ENCODE measurements at places on chromosomes 5 and 9. TPM values are rescaled to one million over a fixed set of nuclear protein-coding genes. Genes with fewer than 3 reads are reported as not detected.

DNA sequence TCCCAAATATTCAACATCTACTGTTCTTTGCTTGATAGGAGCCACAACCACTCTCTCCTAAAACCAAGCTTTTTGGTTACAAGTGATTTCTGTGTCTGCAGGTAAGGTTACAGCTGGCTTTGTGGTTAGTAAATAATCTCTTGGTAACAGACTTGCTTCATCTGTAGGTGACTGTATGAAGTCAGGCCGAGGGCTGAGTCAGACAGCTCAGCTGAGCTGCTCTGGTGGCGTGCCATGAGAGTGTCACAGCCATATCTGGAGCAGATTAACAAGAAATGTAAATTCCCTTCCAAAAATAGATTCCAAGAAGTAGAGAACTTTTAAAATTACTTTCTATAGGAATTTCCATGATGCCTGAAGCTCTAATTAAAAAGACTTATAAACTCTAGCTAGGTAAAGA is 23.7 kb upstream of the TAS2R1 start:
- no peak for DNase-seq
- no peak overlapping the region for H3K4me3 ChIP-seq
- no peaks in the 10 kb centered on the region for H3K36me3 ChIP-seq
- no peaks in the 10 kb centered on the region for H3K4me1 ChIP-seq

GRCh38 chr9:124793015-124793541 is 16.1 kb downstream of the OLFML2A start:
- no peak for DNase-seq
- H3K4me3 ChIP-seq = no peak overlapping the region

GRCh38 chr5:98016771-98017170 is 756.7 kb upstream of the RGMB start:
- no peaks in the 10 kb centered on the region for H3K36me3 ChIP-seq
- H3K27me3 ChIP-seq = no peaks in the 10 kb centered on the region
- no peak overlapping the region for H3K4me3 ChIP-seq
- H3K4me1 ChIP-seq = no peaks in the 10 kb centered on the region
- H3K27ac ChIP-seq = no peak overlapping the region

DNA sequence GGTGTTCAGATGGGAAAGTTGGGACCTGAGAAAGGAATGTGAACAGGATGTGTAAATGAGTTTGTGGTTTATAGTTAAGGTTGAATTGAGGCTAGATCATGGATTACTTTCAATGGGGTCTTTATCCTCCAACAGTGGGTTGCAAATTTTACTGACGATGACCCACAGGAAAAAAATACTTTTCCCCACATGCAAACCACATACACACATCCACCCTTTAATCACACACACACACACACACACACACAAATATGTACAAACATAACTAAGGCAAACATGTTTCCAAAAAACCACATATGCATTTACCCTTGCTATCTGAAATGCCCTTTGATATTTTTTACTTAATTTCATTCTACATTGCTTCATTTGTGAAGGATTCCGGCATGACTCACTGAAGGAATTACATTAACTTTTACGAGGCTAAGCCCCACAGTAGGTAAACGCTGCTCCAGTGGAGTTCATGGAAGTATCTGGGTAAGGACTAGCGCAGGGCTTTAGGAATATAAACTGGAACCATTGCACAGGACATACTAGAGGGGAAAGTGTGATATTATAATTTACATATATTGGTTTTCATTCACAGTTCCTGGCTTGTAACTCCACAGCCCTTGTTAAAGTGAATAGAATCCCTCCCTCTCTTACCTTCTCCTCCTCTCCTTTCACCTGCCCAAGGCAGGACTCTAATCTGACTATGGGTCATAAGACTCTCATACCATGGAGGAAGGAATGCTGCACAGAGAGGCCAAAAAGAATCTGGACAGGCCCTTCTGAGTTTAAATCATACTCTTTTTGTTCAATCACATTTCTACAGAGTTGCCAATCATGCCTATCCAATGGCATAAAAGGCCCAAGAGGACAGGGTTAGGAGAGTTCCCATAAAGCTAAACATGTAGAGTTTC is 8.5 kb upstream of the SPEF2 start:
- no peak overlapping the region for H3K4me3 ChIP-seq
- H3K4me1 ChIP-seq = no peaks in the 10 kb centered on the region
- DNase-seq = no peak
- no peak overlapping the region for H3K27ac ChIP-seq

DNA sequence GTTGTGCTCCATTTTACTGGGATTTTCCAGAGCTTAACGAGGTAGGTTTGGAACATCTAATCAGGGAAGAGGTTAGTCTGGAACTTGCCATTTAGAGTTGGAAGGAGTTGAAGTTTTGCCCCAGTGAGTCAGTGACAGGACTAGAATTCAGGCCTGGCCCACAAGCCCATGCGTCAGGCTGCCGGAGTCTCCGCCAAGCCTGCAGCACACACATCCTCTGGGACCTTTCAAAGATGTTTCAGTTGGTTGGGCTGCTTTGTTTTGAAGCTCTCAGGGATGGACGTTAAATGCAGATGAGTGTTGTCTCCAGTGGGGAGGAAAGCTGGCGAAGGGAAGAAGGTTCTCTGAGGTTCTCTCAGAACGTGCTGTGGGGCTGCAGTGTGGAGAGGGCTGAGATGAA is 147.0 kb downstream of the PSAT1 start:
- no peak overlapping the region for H3K27ac ChIP-seq
- H3K4me3 ChIP-seq = no peak overlapping the region
- peaks cover 6% of the 10 kb centered on the region for H3K4me1 ChIP-seq
- H3K36me3 ChIP-seq = no peaks in the 10 kb centered on the region
- DNase-seq = no peak

DNA sequence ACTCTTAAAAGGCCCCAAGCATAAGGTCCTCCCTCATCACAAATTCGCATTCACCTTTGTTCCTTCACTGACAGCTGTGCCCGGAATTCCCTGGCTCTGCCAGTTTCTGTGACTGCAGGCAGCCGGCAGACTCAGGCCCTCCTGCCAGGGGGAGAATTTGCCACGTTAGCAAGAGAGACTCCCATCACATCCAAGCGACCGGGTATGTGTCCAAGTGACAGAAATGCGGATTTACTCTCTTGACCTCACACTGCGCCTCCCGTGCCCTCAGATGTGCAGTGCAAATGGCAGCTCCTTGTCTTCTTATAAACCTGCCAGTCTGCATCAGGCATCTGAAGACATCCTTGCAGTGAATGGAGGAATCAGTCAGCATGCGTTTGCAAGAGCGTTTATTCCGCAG is 187.1 kb upstream of the WWC1 start:
- H3K4me1 ChIP-seq = no peaks in the 10 kb centered on the region
- H3K27ac ChIP-seq = no peak overlapping the region
- H3K27me3 ChIP-seq = peaks cover 5% of the 10 kb centered on the region
- no peak overlapping the region for H3K4me3 ChIP-seq

- no peaks in the 10 kb centered on the region for H3K36me3 ChIP-seq
- no peak overlapping the region for H3K27ac ChIP-seq
- H3K4me1 ChIP-seq = no peaks in the 10 kb centered on the region
- DNase-seq = no peak
These were observed 628.4 kb upstream of the FAM174A start for GRCh38 chr5:99906776-99907175.

- H3K27ac ChIP-seq = no peak overlapping the region
- no peaks in the 10 kb centered on the region for H3K36me3 ChIP-seq
- no peaks in the 10 kb centered on the region for H3K4me1 ChIP-seq
- H3K27me3 ChIP-seq = no peaks in the 10 kb centered on the region
These were observed 1282.7 kb upstream of the WWC1 start for GRCh38 chr5:167008705-167009104.

- no peak overlapping the region for H3K4me3 ChIP-seq
- peak; percentile 91 for DNase-seq
- no peaks in the 10 kb centered on the region for H3K36me3 ChIP-seq
- no peak overlapping the region for H3K27ac ChIP-seq
These were observed 5.3 kb downstream of the ANKS6 start for GRCh38 chr9:98790842-98791607.

Gene POU5F2
- total RNA-seq = 1.1 TPM

Gene AKNA
- total RNA-seq = 149 TPM

Gene GABRA6
- not detected for total RNA-seq

Gene NPR2
- 15.4 TPM for total RNA-seq

Gene ZNF879
- total RNA-seq = 3.8 TPM

Gene PCDHA1
- not detected for total RNA-seq

Gene MRPS30
- 69.3 TPM for total RNA-seq
